Erythroblast (primary cell): ENCODE measurements at places on chromosomes 6 and 20.

GRCh38 chr20:10662661-10663458 lies 10.9 kb downstream of the JAG1 start:
- no peak for DNase-seq

GRCh38 chr20:59438201-59438600 lies 137.8 kb downstream of the EDN3 start:
- no peak for DNase-seq

DNA sequence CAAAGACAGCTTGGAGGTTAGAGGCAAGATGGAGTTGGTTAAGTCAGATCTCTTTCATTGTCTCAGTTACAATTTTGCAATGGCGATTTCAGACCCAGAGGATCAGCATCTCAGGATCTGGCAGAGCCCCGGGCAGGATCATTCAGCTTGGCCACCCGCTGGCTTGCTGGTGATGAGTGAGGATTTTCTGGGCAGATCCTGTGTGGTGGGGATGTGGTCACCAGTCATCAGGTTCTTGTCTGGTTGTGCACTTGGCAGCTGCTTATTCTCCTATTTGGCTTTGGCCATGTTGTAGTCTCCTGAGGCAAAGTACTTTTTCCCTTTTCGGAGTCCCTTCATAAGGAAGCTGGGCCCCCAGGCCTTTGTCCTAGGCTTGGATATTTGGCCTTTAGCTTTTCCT lies 953.9 kb downstream of the KIF16B start:
- no peak for DNase-seq

DNA sequence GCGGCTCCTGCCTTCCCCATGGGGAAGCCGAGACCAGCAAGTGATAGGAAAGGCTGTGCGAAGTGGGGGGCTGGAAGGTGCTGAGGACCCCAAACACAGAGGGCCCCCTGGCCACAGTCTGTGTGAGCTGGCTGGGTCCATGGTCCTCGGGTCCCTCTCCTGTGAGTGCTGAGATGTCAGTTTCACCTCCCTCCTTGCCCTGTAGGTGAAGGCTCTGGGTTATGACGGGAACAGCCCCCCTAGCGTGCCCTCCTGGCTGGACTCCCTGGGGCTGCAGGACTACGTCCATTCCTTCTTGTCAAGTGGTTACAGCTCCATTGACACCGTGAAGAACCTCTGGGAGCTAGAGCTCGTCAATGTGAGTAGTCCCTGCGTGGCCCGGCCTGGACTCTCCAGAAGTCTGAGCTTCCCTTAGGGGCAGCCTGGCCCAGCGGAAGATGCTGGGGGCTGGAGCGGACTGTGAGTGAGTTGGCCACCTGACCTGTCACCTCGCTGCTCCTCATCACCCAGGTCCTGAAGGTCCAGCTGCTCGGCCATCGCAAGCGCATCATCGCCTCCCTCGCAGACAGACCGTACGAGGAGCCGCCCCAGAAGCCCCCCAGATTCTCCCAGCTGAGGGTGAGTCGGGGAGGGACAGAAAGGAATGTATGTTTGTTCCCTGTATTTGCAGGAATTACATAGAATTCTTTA lies 61.7 kb downstream of the TCP11 start:
- DNase-seq, result no peak

DNA sequence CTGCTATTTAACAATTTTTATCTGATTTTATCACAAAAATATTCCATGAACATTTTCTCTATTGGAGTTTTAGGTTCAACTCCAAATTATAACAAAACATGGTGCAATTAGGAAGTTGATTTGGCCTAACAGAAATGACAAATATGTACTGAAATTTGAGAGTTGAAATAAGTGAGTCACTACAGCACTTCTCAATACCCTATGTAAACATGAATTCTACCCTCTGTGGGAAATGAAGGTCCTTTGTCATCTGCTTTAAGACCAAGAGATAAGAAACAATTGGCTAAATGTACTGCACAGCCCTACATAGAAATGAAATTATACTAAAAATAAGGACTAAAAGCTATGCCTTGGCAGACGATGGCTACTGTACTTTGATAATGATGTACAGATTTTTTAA lies 86.2 kb upstream of the BEND6 start:
- no peak for DNase-seq

DNA sequence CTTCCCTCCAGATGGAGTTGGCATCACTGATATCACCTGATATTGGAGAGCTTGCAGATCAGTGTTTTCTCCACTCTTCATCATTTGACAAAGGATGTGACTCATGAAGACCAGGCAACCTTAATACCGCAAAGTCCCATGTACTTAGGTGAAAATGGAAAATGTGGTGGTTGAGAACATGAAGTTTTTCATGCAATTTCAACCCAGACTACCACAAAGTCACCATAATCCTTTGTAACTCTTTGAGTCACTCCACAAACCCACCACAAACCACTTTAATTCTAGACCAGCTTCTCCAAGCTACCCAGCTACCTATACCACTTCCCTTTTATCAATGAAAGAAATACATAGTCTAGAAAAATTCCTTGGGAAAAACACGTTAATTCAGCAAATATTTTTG lies 7.1 kb downstream of the NHLRC1 start:
- no peak for DNase-seq

DNA sequence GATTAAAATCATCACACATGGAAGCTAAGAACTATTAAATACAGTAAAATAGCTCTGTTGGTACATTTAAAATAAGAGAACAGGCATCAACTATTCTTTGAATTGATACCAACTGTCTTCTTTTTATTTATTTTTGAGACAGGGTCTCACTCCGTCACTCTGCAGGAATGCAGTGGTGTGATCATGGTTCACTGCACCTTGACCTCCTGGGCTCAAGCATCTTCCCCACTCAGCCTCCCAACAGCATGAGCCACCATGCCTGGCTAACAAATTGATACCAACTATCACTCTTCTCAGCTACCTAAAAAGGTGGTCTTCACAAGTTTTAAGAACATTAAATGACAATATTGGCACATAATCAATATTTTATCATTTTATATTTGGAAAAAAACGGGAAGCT lies 7.8 kb upstream of the PNISR start:
- no peak for DNase-seq

GRCh38 chr6:17816921-17817611 lies 110.3 kb upstream of the NUP153 start:
- DNase-seq, result no peak

GRCh38 chr6:159513074-159513720 lies 179.8 kb downstream of the SOD2 start:
- no peak for DNase-seq

DNA sequence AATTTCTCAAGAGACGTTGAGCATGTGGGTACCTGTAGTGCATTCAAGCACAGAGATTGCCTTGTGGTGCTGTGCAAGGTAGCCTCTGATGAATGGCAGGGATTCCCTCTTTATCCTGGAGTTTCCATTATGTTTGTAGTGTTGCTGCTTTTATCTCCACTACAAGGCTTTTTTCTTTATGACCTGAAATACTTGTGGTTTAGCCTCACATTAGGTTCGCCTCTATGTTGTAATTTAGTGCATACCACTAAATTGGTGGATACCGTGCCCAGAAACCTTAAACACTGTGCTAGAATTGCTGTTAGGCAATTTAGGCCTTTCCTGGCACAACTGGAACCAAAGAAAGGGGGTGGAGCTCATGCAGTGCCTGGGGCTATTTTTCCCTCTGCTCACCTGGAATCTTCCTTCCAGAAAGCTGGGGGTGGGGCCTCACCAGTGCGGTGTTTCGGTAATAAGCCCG lies 76.8 kb downstream of the NCOA7 start:
- DNase-seq, result no peak

DNA sequence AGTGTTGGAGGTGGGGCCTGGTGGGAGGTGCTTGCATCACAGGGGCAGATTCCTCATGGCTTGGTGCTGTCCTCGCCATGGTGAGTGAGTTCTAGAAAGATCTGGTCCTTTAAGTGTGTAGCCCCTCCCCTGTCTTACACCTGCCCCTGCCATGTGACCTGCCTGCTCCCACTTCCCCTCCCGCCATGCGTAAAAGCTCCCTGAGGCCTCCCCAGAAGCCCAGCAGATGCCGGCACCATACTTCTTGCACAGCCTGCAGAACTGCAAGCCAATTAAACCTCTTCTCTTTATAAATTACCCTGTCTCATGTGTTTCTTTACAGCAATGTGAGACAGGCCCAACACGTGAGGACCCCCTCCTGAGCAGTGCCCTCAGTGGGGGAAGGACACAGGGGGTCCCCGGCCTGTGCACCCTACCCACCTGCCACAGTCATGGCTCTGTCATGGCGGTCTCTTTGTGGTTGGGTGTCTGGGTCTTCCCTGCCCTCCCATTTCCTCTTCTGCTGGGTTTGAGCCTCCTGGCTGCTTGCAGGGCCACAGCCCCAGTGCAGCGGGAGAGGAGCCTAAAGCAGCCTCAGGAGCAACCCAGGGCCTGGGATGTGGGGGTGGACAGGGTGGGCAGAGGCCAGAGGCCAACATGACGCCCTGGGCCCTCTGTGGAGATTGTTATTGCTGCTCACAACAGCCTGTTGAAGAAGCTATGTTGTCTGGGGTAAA lies 87.2 kb upstream of the QKI start:
- no peak for DNase-seq

DNA sequence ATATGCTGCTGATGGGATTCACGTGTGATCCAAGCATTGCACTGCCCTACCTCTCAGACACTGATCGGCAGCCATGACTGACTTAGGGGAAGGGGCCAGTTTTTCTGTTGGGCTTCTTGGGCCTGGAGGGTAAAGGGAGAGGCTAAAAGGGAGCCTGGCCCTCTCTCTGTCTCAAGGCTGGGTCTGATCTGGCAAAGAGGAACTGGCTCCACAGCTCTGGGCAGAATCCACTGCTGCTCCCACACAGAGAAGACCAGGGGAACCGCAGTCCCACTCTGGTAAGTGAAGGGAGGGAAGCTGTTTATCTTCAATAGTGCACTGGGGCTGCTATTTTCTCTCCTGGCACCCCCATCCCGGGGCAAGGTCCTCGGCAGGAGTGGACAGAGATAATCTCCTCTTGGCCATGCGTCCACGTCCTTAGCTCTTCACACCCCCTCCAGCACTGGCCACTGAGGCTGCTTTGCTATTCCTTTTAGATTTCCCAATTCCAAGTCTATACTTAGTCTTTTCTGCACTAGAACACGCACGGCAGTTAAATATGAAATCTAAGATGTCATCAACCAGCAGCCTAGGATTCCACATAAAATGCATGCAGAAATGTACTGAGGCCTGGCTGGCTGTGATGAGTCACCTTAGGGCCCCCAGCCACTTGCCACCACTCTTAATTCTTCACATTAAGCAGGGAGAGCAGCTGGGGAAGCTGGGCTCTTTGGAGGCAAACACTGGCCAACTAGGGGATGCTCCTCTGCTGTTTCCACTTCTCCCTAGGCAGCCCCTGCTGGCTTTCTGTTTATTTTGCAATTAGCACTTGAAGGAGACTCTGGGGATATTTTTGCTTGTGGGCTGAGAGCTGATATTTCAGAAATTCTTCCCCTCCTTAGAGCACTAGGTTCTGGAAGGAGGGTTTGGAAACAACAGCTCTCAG lies 87.8 kb upstream of the ARMC2 start:
- DNase-seq, result no peak

- DNase-seq, result no peak
These were observed 40.6 kb downstream of the HLA-DPB1 start for GRCh38 chr6:33116417-33116816.

- DNase-seq, result no peak
These were observed 27.7 kb upstream of the PAX1 start for GRCh38 chr20:21677781-21678180.

DNA sequence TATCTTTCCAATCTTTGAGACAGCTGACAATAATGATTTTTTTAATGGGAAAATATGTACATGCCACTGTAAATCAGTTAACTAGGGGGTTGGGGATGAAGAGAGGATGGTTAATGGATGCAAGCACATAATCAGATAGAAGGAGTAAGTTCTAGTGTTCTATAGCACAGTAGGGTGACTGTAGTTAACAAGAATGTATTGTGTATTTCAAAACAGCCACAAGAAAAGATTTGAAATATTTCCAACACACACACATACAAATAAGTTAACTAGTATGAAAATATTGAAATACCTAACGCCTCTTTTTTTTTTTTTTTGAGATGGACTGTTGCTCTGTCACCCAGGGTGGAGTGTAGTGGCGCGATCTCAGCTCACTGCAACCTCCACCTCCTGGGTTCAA lies 153.4 kb upstream of the SALL4 start:
- no peak for DNase-seq

DNA sequence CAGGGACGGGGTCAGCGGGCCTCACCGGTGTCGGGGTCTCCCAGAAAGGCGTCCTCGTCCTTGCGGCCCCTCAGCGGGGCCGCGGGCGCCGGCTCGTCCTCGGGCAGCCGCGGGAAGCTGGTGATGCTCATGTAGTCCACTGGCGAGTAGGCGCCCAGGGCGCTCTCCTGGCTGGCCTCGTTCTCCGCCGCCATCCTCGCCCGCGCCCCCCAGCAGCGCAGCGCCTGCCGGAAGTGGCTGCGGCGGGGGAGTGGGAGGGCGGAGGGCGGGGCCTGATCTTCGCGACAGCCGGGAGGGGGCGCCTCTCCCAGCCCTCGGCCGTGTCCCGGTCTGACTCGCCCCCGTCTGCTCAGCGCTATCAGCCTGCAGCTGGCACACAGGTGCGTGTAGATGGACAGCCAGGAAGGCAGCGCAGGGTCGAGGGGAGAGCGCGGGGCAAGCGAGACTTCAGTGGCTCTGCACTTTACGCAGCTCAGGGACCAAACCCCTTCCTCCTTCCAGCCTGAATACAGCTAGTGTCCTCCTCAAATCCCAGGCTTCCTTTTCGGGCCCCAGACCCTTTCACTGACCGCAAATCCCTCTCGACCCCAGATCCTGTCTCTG lies at the start of gene GGT7:
Gene GGT7 (minus strand): TSS at position 235 of the 603 bp plus-strand sequence. CDS start 41 bp downstream, at position 194.
- peak; percentile 88 for DNase-seq

- no peak for DNase-seq
These were observed 6.3 kb upstream of the GTF3C6 start for GRCh38 chr6:110951986-110952794.

GRCh38 chr6:118710616-118711015 lies 59.2 kb upstream of the CEP85L start:
- DNase-seq, result no peak

GRCh38 chr6:154276810-154277628 lies 79.6 kb downstream of the IPCEF1 start:
- DNase-seq, result peak; percentile 32

DNA sequence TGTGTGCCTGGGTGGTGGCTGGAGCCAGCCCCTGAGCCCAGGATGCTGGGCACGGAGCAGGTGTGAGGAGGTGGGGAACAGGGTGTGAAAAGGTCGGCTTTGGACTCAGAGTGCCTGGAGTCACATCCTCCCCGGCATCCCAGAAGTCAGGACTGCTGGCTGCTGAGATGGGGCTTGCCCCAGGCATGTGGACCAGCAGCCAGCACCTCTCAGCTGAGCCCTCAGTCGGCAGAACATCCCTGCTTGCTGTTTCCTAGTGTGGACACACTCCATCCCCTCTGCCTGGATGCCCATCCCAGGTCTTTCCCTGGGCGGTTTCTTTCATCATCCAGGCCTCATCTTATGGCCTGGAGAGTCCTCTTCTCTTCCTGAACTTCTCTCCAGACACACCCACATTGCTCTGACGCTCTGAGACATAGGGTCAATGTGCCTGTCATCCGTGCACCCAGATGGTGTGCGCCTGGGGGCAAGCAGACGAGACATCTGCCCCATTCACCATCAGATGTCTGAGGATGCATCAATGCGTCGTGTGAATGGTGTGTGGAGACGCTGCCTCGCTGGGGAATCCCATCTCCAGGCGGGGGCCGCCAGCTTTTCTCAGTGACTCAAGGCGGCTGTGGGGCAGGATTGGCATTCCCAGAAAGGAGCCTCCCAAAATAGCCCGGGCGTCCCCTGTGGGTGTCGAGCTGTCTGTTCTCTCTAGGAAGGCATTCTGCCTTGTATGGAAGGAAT lies 104.2 kb downstream of the SYCP2 start:
- DNase-seq, result no peak

GRCh38 chr6:16481697-16482399 lies 243.5 kb downstream of the GMPR start:
- no peak for DNase-seq

GRCh38 chr6:144714021-144714712 lies 429.0 kb downstream of the UTRN start:
- DNase-seq, result no peak
